ENCODE measurements at places on chromosomes 3 and 15. TPM values are rescaled to one million over a fixed set of nuclear protein-coding genes. Genes with fewer than 3 reads are reported as not detected.

The RGMA gene
- not detected for total RNA-seq

- no peak for DNase-seq
- no peaks in the 10 kb centered on the region for H3K4me1 ChIP-seq
- no peaks in the 10 kb centered on the region for H3K36me3 ChIP-seq
- H3K4me3 ChIP-seq = no peak overlapping the region
Measured at GRCh38 chr3:79729096-79729495, 38.7 kb downstream of the ROBO1 start.

DNA sequence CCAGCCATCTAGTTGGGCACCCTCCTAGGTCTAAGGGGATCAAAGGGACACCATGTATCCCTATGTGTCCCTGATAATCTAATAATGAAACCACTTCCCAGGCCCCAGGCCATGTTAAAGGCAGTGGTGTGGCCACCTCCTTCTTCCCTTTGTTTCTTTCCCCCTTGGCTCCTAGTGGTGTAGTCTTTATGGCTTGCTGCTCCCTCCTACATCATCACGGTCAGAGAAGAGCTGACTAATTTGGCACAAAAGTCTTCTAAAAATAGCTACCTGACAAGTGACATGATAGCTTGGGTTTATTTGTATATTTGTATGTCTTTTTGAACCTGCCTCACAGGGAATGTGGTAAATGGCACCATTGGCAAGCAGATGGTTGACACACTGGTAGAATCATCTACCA is 131.0 kb upstream of the CHRM5 start:
- no peaks in the 10 kb centered on the region for H3K4me1 ChIP-seq
- H3K27ac ChIP-seq = no peak overlapping the region
- H3K4me3 ChIP-seq = no peak overlapping the region
- DNase-seq = no peak
- H3K36me3 ChIP-seq = no peaks in the 10 kb centered on the region
- H3K27me3 ChIP-seq = no peaks in the 10 kb centered on the region

GRCh38 chr3:100982710-100983109 is 10.5 kb downstream of the ABI3BP start:
- no peak overlapping the region for H3K27ac ChIP-seq
- peaks cover 6% of the 10 kb centered on the region for H3K27me3 ChIP-seq
- no peaks in the 10 kb centered on the region for H3K4me1 ChIP-seq
- H3K4me3 ChIP-seq = no peak overlapping the region

All from activated CD8-positive, alpha-beta memory T cell treated with anti-CD3 and anti-CD28 coated beads, Interleukin-2, amount 10 ng/mL, durations not matched to agents 7 days and 5 days (primary cell).